ENCODE measurements at places on chromosomes 2 and 18. TPM values are rescaled to one million over a fixed set of nuclear protein-coding genes. Genes with fewer than 3 reads are reported as not detected.

Gene FOXD4L1
- total RNA-seq = not detected

Gene GAL3ST2
- total RNA-seq = not detected

Gene SERPINB4
- not detected for total RNA-seq

Gene CGREF1
- 1.5 TPM for total RNA-seq

Gene PGAP1
- 2.5 TPM for total RNA-seq
